Mucosa of descending colon (tissue), 3 donors: ENCODE measurements at places on chromosomes 7 and 10. TPM values are rescaled to one million over a fixed set of nuclear protein-coding genes. Genes with fewer than 3 reads are reported as not detected.

DNA sequence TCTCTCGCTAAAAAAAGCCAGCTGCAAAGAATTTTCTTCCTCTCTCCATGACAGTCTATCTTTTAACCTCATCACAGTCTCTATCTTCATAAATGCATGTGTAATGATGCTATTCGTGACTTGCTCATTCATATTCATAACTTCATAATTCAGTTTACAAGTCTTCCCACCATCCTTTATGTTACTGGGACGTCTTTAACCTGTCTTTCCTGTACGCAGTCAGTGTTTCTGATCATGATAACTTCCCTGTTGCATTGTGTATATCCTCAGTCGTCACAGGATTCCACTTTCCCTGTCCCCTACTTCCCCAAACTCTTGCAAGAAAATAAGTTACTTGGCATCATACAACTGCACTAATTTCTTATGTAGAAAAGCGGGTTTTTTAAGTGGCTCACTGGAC, 165.6 kb upstream of the ASAH2 start:
- no peak for DNase-seq

- no peak for DNase-seq
Measured at GRCh38 chr10:33812586-33812985, 478.1 kb upstream of the NRP1 start.

- no peak for DNase-seq
Measured at GRCh38 chr10:5844345-5845055, 31.3 kb upstream of the GDI2 start.

- no peak for DNase-seq
Measured at GRCh38 chr7:98348726-98349474, 52.0 kb downstream of the BAIAP2L1 start.

Gene HOXA11
- 5.4 TPM for total RNA-seq

- no peak for DNase-seq
Measured at GRCh38 chr10:64863836-64864235, 1342.6 kb downstream of the REEP3 start.

Gene TBX20
- total RNA-seq = not detected

Gene ZNF425
- total RNA-seq = 4.2 TPM

Gene WDFY4
- total RNA-seq = 2.1 TPM

DNA sequence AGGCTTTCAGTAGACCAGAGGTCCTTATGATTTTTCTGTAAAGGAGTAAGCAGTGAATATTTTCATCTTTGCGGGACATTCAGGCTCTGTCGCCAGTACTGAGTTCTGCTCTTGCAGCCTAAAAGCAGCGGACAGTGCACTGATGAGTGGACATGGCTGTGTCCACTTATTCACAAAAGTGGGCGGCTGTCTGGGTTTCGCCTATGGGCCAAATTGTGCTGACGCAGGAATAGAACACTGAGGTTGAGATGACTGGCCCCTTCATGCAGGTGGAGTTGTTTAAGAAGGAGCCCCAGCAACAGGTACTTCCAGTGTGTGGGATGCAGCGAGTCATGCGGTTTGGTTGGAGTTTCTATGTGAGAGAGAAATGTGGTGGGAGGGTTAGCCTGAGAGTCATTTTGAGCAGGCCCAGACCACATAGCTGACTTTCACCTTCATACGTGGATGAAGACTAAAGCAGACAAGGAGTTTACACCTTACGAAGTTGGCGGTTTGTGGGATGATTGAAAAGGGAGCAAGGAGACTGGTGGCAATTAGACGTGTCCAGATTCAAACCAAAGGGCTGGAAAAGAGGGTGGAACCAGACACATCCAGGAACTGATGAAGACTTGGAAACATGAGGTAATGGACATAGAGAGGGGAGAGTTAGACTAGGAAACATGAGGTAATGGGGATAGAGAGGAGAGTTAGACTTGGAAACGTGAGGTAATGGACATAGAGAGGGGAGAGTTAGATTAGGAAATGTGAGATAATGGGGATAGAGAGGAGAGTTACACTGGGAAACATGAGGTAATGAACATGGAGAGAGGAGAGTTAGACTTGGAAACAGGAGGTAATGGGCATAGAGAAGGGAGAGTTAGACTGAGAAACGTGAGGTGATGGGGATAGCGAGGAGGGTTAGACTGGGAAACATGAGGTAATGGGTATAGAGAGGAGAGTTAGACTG, 38.2 kb downstream of the WDR37 start:
- DNase-seq = no peak

DNA sequence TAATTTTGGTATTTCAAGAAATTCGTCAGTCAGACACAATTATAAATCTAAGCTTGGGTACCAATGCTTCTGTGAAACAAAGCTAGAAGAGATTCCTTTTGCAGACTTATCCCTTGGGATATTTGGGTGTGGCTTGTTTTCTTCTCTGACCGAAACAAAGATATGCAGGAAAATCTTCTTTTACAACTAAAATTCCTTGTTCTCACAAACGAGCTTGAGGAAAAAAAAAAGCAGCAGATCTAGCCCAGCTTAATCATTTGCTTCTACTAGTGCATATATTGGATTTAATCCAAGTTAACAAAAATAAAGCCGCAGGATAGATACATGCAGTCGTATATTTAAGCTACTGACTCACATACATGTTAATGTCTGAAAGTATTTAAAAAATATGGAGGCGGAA, 104.2 kb downstream of the PRTFDC1 start:
- DNase-seq = no peak

- no peak for DNase-seq
Measured at GRCh38 chr7:93228302-93228701, 2.0 kb upstream of the HEPACAM2 start.

GRCh38 chr10:133117688-133118071, 30.0 kb downstream of the ADGRA1 start:
- DNase-seq = no peak

DNA sequence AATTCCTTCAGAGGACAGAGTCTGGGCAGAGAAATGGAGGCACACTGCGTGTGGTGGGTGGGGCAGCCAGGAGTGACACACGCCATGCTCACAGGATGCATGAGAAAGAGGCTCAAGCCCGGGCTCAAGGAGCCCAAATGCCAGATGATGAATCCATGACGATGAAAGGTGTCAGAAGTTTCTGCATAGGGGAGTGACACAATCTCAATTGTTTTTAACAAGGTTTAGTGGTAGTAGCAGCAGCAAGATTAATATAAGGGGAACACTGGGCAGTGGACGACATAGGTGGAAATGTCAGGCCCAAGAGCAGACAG, 126.1 kb downstream of the TNS3 start:
- no peak for DNase-seq

GRCh38 chr10:35335133-35336083, 901 bp upstream of the CCNY start:
- peak; percentile 33 for DNase-seq

DNA sequence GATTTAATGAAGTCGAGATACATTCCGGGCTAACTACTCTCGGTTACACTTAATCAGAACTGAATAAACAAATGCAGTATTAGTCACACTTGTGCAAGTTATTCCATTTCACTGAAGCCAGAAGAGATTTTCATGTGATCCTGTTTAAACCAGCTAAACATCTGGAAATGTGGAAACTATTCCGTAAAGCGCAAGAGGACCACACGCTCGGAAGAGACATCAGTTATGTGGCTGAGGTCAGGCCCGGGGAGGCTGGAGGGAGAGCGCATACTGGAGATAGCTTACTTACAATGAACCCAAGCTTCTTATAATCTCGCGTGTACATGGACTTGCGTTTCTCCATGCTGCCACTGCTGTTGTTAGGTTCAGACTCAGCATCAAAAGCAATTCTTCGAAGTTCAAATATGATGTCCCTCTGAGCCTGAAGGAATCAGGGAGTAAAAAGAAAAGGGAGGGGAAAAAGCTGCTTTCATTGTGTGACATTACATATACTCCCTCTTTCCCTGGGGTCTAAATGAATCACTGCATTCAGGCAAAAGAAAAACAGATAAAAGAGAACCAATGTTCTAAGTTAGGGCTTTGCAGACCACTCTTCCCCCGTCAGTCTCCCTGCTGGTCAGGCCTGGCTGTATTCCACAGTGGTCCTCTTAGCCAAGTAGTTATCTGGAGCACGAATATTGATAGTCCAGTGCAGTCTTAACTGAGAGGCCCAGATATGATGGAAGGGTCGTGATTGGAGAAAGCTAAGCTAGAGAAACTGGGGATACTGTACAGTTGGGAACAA, 237.4 kb downstream of the ELMO1 start:
- DNase-seq = no peak

Gene NOS3
- total RNA-seq = 6.3 TPM

GRCh38 chr10:35927341-35927740, 285.2 kb upstream of the FZD8 start:
- DNase-seq = no peak

- DNase-seq = no peak
Measured at GRCh38 chr7:1750541-1751021, 80.5 kb downstream of the ELFN1 start.

Gene CRHR2
- not detected for total RNA-seq

DNA sequence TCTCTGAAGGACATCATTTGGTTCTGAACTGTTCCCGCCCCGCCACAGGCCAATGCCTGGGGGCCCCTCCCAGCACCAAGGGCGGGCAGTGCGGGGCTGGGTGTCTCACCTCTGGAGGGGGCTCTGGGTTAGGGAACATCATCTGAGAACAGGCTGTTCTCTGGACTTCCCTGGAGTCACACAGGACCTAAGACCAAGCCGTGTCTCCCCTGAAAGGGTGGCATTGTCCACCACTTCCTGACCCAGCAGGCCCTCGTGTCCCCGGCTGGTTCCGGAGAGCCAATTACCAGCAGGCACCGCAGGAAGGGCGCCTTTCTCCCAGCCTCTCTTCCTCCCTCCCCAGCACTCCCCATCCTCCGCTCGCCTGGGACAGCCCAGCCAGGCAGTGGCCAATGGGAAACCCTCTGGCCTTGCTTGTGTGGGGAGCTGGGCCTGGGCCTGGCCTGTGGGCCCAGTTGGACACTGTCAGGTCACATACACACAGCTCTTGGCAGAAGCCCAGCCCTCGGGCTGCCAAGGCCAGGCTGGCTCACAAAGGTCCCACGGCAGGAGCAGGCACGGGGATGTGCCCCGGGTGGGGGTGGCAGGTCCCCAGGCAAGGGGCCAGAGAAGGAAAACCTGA, 119.5 kb downstream of the SPDYE5 start:
- no peak for DNase-seq

DNA sequence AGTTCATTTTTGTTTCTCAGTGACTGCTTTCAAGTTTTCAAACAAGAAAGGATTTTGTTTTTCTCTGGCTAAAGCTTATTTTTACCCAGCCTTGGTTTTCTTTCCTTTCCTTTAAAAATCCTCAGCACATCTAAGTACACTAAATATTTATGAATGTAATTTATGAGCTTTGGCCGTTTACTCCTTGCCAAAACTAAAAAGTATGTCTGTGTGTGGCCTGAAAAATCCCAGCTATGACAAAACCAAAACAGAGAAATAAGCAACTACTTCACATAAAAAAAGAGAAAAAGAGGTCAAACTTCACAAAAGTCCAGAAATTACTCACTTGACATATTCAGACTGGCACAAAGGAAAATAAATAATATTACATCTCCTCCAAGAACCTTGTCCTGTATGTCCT, 365.1 kb upstream of the NFE2L3 start:
- no peak for DNase-seq

- no peak for DNase-seq
Measured at GRCh38 chr7:150791304-150791703, 8.9 kb downstream of the TMEM176B start.

Gene CYP2C18
- 6.5 TPM for total RNA-seq
